ENCODE measurements at places on chromosomes 2 and 18. TPM values are rescaled to one million over a fixed set of nuclear protein-coding genes. Genes with fewer than 3 reads are reported as not detected.

GRCh38 chr2:99710721-99711120, 220.9 kb upstream of the REV1 start:
- H3K4me3 ChIP-seq, result no peak overlapping the region
- no peak for DNase-seq
- H3K27me3 ChIP-seq, result no peaks in the 10 kb centered on the region
- no peak overlapping the region for H3K27ac ChIP-seq
- H3K36me3 ChIP-seq, result no peaks in the 10 kb centered on the region

The LINC00305 gene
- not detected for total RNA-seq

DNA sequence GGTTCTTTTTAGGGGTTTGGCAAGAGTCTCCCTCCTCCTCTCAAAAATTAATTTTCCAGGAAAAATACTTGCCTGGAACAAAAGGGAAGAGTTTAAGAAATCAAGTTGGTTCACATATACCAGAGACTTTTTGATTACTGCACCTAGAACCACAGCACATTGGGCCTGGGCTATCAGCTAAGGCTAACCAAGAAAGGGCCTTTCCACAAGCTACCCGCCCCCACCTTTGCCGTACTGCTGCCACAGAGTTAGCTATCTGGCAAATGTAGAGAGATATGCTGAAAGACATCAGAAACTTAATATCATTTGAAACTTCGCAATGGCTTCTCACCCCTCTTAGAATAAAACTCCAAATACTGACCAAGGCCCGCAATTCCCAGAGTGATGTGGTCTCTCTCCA, 76.9 kb downstream of the AAK1 start:
- H3K4me1 ChIP-seq, result peaks cover 12% of the 10 kb centered on the region
- H3K27me3 ChIP-seq, result no peaks in the 10 kb centered on the region
- H3K4me3 ChIP-seq, result no peak overlapping the region
- H3K36me3 ChIP-seq, result no peaks in the 10 kb centered on the region
- no peak overlapping the region for H3K27ac ChIP-seq

The CREG2 gene
- total RNA-seq, result 0.67 TPM

- H3K27me3 ChIP-seq, result no peaks in the 10 kb centered on the region
- DNase-seq, result no peak
- no peaks in the 10 kb centered on the region for H3K4me1 ChIP-seq
- H3K27ac ChIP-seq, result no peak overlapping the region
Observed at GRCh38 chr2:6326958-6327357, 538.7 kb downstream of the CMPK2 start.

- H3K27me3 ChIP-seq, result no peaks in the 10 kb centered on the region
- DNase-seq, result no peak
- H3K36me3 ChIP-seq, result no peaks in the 10 kb centered on the region
- H3K27ac ChIP-seq, result no peak overlapping the region
- H3K4me3 ChIP-seq, result no peak overlapping the region
Observed at GRCh38 chr2:120804459-120804858, 68.8 kb downstream of the GLI2 start.

DNA sequence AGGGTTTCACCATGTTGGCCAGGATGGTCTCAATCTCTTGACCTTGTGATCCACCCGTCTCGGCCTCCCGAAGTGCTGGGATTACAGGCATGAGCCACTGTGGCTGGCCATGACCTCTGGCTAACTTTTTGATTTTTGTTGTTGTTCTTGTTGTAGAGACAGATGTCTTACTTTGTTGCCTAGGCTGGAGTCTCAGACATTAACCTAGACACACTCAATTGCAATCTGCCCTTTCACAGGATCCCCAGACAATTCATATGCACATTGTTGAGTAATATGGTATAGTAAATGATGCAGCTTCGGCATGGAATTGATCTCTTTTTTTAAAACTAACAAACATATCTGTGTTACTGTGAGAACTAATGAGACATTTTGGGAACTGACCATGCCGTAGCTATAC, 130.5 kb upstream of the CCDC195 start:
- DNase-seq, result no peak
- H3K27me3 ChIP-seq, result no peaks in the 10 kb centered on the region
- no peak overlapping the region for H3K4me3 ChIP-seq

- no peak for DNase-seq
- no peak overlapping the region for H3K27ac ChIP-seq
- H3K4me1 ChIP-seq, result no peaks in the 10 kb centered on the region
- H3K36me3 ChIP-seq, result no peaks in the 10 kb centered on the region
Observed at GRCh38 chr2:136310005-136310495, 192.1 kb upstream of the CXCR4 start.

GRCh38 chr2:857937-858336, 92.7 kb upstream of the SNTG2 start:
- H3K27me3 ChIP-seq, result peaks cover 13% of the 10 kb centered on the region
- no peak overlapping the region for H3K27ac ChIP-seq
- no peaks in the 10 kb centered on the region for H3K4me1 ChIP-seq
- H3K4me3 ChIP-seq, result no peak overlapping the region
- DNase-seq, result no peak

The MAP2 gene
- 14.5 TPM for total RNA-seq

GRCh38 chr2:47225061-47225783, 70.1 kb upstream of the STPG4 start:
- H3K4me3 ChIP-seq, result no peak overlapping the region
- peak overlapping the region; percentile 50 for H3K27ac ChIP-seq
- no peaks in the 10 kb centered on the region for H3K27me3 ChIP-seq
- peaks cover 20% of the 10 kb centered on the region for H3K4me1 ChIP-seq
- H3K36me3 ChIP-seq, result no peaks in the 10 kb centered on the region
- DNase-seq, result no peak

DNA sequence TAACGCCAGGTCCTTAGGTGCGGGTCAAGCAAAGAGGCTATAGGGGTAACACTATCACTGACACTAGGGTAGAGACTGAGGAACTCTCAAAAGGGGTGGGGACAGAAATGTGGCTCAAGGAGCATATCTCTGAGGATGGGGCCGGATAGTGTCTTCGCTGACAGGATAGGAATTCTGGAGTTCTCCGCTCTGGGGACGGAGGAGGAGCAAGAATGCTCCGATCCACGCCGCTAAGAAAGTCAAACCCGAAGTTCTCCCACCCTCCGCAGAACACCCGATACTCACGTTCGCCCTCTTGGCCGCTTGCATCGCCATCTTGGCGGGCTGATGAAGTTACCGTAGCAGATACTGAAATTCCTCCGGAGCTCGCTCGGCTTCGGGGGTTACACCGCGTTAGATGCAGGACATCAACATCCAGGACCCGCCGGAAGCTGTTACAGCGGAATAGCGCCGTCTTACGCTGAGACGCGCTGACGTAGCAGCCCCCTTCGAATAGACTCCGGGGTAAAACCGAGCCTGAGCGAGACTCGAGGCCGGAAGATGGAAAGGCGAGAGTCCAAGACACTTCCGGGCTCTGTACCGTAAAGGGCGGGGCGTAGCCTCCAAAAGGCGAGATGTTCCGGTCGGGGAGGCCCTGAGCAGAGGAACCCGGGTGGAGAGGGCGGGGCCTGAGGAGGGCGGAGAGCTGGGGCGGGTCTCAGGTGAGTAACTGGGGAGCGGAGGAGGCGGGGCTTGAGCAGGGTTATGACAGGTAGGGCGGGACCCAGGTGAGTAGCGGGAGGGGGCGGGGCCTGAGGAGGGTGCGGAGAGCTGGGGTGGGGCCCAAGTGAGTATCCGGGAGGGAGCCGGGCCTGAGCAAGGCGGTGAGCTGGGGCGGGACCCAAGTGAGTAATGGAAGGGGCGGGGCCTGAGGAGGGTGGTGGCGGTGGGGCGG, at the start of gene SF3B6:
TSS of gene SF3B6 (minus strand) at position 412 of the 934 bp plus-strand sequence. CDS start at position 315, 97 bp downstream.
- DNase-seq, result peak; percentile 99
- H3K36me3 ChIP-seq, result peaks cover 55% of the 10 kb centered on the region
- H3K4me3 ChIP-seq, result peak within 1 kb of the TSS; percentile 86

The MAL gene
- 560 TPM for total RNA-seq

The ANKRD30B gene
- total RNA-seq, result not detected

- no peak for DNase-seq
- H3K4me3 ChIP-seq, result no peak overlapping the region
- H3K27me3 ChIP-seq, result no peaks in the 10 kb centered on the region
Observed at GRCh38 chr2:222670191-222671038, 1.0 kb upstream of the MOGAT1 start.

DNA sequence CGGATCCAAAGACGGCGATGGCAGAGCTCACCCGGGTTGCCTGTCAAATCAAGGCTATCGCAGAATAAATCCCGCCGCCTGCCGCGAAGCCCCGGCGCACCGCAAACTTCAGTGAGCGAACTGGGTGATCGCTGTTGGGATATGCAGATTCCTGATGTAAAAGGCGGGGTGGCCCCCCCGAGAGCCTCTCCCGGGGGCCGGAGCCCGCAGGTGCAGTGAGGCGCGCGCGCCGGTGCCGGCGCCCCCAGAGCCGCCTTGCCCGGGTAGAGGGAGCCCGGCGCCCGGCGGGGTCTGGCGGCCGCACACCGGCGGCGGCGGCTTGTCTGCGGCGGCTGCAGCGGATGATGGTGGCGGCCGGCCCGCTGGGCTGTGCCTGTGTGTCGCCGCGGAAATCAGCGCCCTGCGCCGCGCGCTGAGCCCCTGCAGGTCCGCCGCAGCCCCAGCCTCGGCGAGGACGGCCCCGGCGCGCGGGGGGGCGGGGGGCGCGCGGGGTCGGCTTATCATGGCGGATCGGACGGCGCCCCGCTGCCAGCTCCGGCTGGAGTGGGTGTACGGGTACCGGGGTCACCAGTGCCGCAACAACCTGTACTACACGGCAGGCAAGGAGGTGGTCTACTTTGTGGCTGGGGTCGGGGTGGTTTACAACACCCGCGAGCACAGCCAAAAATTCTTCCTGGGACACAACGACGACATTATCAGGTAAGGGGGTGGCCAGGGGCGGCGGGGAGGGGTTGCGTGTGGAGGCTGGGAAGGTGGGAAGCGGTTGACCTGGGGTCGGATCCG, 1.3 kb downstream of the EML6 start:
- H3K27ac ChIP-seq, result no peak overlapping the region
- DNase-seq, result no peak
- H3K4me3 ChIP-seq, result peak overlapping the region; percentile 64
- H3K36me3 ChIP-seq, result no peaks in the 10 kb centered on the region
- peaks cover 6% of the 10 kb centered on the region for H3K4me1 ChIP-seq

- H3K27me3 ChIP-seq, result no peaks in the 10 kb centered on the region
- no peak for DNase-seq
- H3K36me3 ChIP-seq, result no peaks in the 10 kb centered on the region
- H3K4me3 ChIP-seq, result no peak overlapping the region
Observed at GRCh38 chr2:42957861-42958301, 165.5 kb upstream of the HAAO start.

The TMEM214 gene
- 15.7 TPM for total RNA-seq

The NAT8 gene
- total RNA-seq, result not detected

DNA sequence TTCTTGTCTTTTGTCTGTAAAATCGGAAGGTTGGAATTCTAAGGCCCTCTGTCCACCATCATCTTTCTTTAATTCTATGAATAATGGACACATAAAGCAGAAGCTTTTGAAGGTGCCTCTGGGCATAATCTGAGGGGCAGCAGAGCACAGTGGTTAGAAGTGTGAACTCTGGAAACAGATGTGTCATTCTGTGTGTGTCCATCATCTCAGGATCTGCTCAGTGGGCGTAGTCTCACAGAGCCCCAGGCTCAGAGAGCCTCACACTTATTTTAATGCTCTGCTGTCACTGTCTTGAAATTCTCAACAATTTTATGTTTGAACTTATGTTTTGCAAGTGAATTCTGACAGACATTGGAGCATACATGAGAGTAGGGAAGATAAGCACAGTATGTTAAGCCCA, 31.0 kb upstream of the CCDC93 start:
- peaks cover 82% of the 10 kb centered on the region for H3K27me3 ChIP-seq
- DNase-seq, result no peak
- H3K4me3 ChIP-seq, result no peak overlapping the region
- no peaks in the 10 kb centered on the region for H3K4me1 ChIP-seq
- no peak overlapping the region for H3K27ac ChIP-seq
- no peaks in the 10 kb centered on the region for H3K36me3 ChIP-seq

The PHOSPHO2 gene
- total RNA-seq, result 1.9 TPM

- no peak overlapping the region for H3K4me3 ChIP-seq
- DNase-seq, result no peak
- peaks cover 60% of the 10 kb centered on the region for H3K4me1 ChIP-seq
- H3K27me3 ChIP-seq, result no peaks in the 10 kb centered on the region
- no peak overlapping the region for H3K27ac ChIP-seq
Observed at GRCh38 chr2:164911832-164912231, 43.5 kb downstream of the SLC38A11 start.

The TUBB6 gene
- 318 TPM for total RNA-seq
